ENCODE measurements at places on chromosomes 13 and 19.

DNA sequence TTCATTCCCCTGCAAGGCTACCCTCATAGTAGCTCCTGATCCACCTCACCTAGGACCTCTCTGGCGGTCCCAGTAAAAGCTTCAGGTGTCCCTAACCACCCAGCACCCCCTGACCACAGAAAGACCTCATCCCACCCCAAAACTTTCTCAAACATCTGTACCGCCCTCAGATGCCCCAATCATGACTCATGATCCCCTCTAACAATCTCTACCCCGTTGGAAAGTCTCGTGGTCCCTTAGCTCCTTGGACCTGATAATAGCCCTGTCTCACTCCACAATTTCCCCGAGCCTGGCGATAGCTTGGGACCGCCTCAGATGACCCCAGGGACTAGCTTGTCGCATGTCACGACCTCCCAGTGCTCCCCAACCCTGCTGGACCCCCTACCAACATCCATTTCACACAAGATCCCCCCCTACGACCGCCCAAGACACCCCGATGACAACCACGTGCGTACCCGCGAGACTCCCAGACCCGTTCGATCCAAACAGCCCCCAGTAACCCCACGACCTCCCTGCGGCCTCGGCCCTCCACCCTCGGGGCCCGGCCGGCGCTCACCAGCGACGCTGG is 450 bp downstream of the NDUFA11 start:
- peak; percentile 61 for DNase-seq

- DNase-seq: peak; percentile 86
Measured at GRCh38 chr13:27270594-27271520, at the start of gene RASL11A. TSS of gene RASL11A (plus strand) at chr13:27270830. CDS start at chr13:27270945, 115 bp downstream.

GRCh38 chr19:12983091-12983490 is 12.2 kb upstream of the NFIX start:
- no peak for DNase-seq

- DNase-seq: peak; percentile 66
Measured at GRCh38 chr13:48975101-48975855, 434 bp upstream of the FNDC3A start.

DNA sequence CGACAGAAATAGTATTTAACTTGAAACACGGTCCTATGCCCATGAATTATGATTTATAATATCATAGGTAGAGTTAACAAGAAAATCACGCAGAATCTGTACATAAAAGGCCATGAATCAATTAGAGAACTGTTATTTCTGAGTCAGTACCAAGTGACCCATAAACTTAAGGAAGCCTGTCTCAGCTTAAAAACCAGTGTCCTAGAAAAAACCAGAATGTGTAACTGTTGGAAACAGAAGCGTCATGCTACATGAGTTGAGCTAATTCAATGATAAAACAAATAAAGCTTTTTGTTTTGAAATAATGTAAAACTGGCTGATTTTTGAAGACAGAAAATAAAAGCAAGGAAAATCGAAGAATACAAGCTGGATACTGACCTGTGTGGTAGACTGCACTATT is 34.8 kb upstream of the SGCG start:
- DNase-seq: no peak

- no peak for DNase-seq
Measured at GRCh38 chr13:34842466-34842865, 99.6 kb upstream of the NBEA start.

GRCh38 chr19:3644351-3645066 is 17.9 kb upstream of the CACTIN start:
- no peak for DNase-seq

DNA sequence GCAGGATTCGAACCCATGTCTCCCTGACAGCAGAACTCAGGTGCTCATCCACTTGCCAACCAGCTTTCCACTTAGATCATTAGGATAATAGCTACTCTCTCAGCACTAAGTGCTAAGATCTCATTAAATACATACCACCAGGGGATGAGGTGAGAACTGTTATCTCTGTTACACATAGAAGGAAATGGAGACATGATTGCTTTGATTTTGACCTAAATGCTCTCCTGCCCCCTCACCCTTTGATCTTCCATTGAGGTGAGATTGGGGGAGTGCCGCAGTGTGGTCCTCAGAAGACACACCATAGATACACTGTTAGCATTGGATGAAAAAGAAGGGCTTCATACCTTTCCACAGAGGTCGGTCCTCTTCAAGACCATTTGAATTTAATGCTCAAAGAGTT is 38.9 kb upstream of the NPAS1 start:
- DNase-seq: no peak

GRCh38 chr19:39823686-39824085 is 10.3 kb downstream of the DYRK1B start:
- DNase-seq: no peak

DNA sequence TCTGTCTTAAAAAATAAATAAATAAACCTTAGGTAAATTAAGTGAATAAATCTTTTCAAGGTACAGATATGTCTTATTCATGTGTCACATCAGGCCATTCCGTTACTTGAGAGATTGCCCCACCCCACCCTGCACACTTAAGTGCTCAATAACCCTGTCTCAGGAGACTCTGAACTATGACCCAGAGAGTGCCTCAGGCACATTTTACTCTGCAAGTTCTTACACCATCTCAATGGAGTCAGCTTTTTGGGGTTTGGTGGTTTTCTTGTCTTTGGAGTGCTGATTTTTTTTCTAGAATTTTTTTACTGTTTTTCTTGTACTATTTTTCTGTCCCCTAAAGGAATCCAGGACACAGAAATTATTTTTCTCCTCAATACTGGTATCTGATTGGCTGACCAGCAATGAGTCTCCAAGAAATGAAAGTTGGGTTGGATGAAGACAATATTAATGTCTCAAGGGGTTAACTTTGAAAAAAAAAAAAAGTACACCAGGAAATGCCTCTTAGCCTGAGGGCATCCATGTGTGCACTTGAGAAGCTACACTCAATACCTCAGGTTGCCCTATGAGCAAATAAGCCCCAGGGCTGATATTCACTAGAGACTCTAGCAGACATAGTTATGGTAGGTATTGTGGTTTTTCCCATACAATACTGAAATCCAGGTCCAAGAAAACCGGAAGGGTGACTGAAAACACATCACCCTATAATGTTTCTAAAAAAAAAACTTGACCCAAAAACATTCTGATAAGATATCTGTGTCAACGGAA is 114.6 kb upstream of the ZNF91 start:
- no peak for DNase-seq

GRCh38 chr13:46546084-46546768 is 6.7 kb upstream of the LRCH1 start:
- no peak for DNase-seq

- peak; percentile 88 for DNase-seq
Measured at GRCh38 chr13:114115191-114115671, 17.2 kb downstream of the RASA3 start.

GRCh38 chr19:56750658-56751057 is 79.1 kb upstream of the ZNF835 start:
- no peak for DNase-seq

DNA sequence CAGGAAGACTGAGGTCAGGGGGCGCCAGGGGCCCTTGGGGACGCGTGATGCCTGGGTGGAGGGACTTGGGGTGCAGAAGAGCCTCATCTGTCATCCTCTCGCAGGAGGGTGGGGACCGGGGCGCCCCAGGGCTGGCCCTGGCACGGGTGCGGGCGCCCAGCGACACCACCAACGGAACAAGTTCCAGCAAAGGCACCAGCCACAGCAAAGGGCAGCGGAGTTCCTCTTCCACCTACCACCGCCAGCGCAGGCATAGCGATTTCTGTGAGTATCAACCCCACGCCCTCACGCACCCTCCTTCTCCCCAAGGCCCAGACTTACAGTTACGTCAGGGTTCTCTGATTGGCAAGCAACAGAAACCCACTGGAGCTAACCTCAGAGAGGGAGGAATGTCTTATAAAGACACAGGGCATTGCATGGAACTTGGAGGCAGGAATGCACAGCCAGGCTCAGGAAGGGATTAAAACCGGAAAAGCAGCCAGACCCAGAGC is 29.4 kb downstream of the MARK4 start:
- no peak for DNase-seq

DNA sequence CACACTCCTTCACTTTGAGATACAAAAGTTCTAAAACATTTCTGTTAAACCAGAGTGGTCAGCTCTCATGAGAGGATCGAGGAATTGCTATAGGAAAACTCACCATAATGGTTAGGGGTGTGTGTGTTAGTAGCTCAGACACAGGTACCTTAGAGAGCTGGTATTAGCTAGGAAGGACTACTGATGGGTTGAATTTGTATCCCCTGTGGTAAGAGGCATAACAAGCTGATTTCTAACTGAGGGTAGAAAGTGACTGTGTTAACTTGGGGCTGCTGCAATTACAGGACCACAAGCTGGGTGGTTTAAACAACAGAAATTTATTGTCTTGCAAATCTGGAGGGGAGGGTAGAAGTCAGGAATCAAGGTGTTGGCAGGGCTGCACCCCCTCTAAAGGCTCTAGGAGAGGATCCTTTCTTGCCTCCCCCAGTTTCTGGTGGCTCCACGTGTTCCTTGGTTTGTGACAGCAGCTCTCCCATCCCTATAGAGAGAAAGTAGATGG is 17.4 kb downstream of the LEUTX start:
- no peak for DNase-seq

- DNase-seq: peak; percentile 31
Measured at GRCh38 chr13:98813993-98814392, 61.5 kb upstream of the SLC15A1 start.

- DNase-seq: no peak
Measured at GRCh38 chr13:60758637-60759036, 361.6 kb downstream of the TDRD3 start.

DNA sequence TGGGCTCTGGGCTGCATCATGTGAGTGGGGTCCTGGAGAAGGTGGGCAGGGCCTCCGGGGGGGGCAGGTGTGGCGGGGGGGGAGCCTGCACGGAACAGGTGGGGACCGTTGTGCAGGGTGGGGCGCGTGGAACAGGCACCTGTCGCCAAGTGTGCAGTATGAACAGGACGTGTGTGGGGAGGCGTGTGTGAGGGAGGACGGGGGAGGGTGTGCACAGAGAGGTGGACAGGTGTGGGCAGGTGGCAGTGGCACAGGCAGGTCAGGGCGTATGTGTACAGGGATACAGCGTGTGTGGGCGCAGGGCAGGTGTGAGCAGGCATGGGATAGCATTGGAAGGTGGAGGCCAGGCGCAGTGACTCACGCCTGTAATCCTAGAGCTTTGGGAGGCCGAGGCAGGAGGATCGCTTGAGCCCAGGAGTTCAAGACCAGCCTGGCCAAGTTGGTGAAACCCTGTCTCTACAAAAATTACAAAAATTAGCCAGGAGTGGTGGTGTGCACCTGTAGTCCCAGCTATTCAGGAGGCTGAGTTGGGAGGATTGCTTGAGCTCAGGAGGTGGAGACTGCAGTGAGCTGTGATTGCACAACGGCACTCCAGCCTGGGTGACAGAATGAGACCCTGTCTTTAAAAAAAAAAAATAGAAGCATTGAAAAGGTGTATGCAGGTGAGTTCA is 3.2 kb downstream of the PLK5 start:
- no peak for DNase-seq

- no peak for DNase-seq
Measured at GRCh38 chr13:49925881-49926418, 10.2 kb downstream of the SPRYD7 start.

- DNase-seq: no peak
Measured at GRCh38 chr19:29581398-29581797, 24.7 kb upstream of the POP4 start.

GRCh38 chr19:47679251-47679900 is 33.8 kb upstream of the EHD2 start:
- no peak for DNase-seq

DNA sequence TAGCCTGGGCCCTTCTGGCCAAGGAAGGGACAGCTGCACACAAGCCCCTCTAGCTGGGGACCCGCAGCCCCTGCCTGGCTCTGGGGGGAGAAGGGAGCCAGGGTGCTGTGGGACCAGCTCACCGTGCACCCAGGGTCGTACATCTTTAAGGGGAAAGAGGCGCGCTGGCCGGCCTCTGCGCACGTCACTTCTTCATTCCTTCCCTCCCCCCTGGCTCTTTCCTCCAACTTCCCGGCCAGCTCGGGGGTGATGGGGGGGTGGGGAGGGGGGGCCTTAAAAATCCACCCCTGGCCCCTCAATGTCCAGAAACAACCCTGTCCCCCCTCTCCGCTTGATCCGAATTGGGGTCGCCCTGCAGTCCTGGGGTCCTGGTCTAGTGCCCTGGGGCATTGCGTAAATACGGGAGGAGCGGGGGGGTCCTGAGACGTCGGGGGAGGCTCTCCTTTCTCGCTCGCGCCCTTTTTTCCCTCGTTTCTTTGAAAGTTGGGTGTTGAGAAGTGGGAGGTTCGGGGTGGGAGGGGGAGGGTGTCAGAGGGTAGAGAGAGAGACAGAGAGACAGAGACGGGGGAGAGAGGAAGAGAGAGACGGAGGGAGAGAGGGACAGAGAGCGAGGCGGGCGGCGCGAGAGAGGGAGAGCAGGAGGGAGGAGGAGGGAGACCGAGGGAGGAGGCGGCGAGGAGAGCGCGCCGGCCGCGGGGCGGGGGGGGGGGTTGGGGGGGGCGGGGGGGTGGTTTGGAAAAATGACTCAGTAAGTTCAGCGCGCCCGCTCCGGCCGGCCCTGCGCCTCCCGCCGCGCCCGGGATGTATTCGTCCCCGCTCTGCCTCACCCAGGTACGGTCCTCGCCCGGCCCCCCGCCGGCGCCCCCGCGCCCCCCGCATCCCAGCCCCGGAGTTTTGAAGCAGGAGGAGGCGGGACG is at the start of gene NFIC:
Gene NFIC (plus strand): TSS at position 748 of the 917 bp plus-strand sequence. CDS start 54 bp downstream, at position 802.
- DNase-seq: peak; percentile 94

GRCh38 chr13:62631619-62632018 is 1216.0 kb upstream of the PCDH20 start:
- DNase-seq: no peak

DNA sequence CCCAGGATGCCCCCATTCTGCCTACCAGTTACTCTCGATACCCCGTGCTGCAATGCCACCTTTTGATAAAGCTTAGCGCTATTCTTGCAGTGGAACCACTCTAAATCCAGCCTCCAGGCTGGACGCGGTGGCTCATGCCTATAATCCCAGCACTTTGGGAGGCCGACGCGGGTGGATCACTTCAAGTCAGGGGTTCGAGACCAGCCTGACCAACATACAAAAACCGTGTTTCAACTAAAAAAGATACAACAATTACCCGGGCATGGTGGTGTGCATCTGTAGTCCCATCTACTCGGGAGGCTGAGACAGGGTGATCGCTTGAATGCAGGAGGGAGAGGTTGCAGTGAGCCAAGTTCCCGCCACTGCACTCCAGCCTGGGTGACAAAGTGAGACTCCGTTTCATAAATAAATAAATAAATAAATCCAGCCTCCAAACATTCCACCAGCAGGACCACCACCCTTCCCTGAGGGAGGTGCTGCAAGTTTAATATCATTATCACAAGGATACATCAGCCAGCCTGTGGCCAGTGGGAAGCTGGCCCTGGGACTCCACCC is 27.7 kb downstream of the CYP2B6 start:
- no peak for DNase-seq

- no peak for DNase-seq
Measured at GRCh38 chr19:4579389-4579788, 19.9 kb upstream of the SEMA6B start.

Data from fibroblast of skin of right biceps (primary cell).